ENCODE measurements at places on chromosomes 5 and 9.

DNA sequence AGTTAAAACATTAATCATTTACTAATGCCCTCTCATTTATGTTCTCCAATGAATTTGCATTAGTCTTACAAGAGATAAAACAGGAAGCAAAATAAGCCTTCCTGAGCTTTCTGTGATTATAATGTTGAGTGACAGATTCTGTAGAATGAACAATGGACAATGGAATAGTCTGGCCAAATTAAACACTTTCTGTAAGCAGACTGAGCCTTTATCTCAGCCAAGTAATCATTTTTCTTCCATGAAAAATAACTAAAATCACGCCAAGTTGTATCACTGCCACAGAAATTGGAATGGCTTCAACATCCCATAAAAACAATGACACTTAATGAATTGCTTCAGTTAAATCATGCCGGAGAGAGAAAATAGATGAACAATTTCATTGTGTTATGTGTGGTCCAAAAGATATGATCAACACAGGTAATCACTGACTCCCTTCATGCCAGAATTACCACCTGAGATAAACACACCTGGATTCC is 63.0 kb downstream of the TSSK1B start:
- DNase-seq: no peak

DNA sequence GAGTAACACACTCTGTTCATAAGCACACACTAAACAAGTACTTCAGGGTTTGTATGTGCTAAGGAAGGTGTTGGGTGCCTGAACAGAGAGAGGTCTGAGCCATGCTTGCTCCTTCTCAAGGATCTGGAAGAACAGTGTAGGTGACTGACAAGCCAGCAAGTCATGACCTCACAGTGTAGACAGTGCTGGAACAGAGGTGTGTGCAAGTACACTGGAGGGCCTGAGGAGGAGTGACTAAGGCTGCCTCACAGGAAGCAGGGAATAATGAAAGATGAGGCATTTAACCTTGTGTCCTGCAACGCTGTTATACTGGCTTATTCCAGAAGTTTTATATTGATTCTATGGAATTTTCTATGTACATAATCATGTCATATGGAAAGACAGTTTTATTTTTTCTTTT is 83.9 kb downstream of the TMEM174 start:
- no peak for DNase-seq

- no peak for DNase-seq
Measured at GRCh38 chr9:114163517-114163951, 8.2 kb downstream of the COL27A1 start.

- DNase-seq: no peak
Measured at GRCh38 chr9:114363424-114363823, 24.4 kb downstream of the AKNA start.

- no peak for DNase-seq
Measured at GRCh38 chr9:137115394-137116026, 977 bp upstream of the DPP7 start.

GRCh38 chr9:13615660-13616490 is 336.4 kb upstream of the MPDZ start:
- no peak for DNase-seq

GRCh38 chr9:28598408-28598807 is 1025.1 kb upstream of the C9orf72 start:
- DNase-seq: no peak

DNA sequence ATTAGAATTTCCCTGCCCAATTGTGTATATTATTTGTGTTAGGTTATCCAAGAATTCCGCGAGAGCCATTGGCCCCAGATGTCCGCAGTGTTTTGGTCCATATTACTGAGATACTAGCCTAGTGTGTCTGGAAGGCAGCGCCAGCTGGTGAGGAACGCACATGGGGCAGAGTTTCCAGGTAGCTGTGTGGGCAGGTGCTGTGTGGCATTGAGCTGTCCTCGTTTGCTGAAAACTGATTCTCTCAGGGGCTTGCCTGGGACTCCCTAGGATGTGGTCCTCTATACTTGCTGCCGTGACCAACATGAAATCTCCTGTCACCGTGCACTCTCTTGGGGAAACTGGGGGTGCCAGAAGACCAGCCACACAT is 288.7 kb downstream of the FANCC start:
- no peak for DNase-seq

DNA sequence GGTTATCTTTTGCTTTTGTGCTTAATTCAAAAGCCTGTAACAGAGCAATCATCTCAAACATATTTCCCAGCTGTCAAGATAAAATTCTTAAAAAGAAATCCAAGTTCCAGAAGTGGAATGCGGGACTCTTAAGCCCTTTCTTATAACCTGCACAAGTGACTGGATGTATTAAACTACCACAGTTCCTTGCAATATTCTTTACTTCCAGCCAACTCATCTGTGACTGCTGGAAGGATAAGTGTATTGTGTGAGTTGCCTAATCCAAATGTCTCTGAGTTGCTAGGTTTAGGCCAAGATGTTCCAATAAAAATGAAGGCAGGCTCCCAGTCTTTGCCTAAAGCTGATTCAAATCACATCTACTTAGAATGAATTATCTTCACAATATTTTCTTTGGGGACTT is 159.2 kb upstream of the SLC24A2 start:
- DNase-seq: no peak

DNA sequence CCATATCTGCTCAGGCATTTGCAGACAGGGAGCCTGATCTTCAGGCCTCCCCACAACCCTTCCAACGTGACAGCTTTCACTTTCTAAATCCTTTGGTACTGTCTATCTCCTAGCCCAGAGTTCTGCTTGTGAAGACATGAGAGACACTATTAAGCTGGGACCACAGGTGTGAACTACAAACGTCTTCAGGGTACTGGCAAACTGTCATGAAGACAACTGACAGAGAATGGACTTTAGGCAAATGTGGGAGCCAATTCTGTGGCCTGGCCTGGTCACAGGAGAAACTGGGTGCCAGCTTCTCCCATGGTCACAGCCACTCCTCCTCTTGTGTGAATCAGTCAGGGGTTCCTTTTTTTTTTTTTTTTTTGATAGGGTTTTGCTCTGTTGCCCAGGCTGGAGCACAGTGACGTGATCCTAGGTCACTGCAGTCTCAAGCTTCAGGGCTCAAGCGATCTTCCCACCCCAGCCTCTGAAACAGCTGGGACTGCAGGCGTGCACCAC is 10.4 kb downstream of the TRIM14 start:
- DNase-seq: no peak

DNA sequence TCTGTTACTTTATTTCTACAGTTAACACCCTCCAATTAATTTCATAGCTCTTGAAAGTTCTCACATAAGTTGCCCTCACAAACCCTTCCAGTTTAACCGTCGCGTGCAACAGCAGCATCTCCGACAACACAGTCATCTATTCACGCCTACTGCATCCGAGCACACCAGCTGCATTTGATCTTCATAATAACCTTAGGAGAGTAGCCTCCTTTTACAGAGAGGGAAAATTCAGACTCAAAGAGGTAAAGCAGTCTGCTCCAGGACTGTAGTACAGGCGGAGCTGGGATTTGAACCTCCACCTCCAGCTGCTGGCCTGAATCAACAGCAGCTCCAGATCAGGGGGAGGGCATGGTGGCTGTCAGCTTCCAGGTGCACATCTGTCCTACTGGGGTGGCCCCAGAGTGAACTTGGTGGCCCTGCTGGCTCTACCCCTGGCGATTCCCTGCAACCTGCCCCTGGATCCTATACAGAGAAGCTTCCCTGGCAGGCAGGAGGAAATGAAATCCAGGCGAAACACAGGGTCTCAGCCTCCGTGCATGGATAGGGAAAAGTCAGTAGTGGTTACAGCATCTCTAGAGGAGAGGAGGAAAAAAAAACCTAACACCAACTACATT is 71.6 kb upstream of the UNC5A start:
- DNase-seq: no peak

DNA sequence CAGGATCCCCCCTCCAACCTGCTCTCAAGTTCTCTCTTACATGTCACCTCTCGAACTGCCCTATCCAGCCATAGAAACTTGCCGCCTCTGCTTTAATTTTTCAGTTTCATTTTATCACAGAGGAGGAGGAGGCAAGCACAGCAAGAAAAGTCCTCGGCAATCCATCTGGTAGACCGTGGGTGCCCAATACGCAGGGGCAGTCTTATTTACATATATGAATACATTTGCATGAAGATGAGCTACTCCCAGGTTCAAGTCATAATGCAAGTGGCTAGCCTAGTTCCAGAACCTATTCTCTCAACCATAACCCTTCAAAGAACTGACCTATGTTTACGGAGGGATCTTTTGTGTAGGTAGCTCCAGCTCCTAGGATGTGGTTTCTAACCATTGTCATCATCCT is 223.2 kb upstream of the PANK3 start:
- no peak for DNase-seq

DNA sequence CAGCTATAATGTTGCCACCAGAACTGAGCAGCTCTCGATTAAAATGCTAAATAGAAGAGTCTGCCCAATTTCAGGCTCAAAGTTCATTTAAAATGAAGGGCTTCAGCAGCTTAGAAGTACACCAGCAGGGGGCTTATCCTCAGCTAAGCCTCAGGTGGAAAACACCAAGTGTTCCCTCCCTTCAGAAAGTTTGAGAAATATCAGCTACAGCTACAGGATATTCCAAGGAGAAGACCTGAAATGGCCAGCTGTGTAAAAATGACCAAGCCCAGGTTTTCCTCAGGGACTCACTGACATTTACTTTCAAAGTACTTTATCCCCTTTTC is 395.4 kb downstream of the DTWD2 start:
- no peak for DNase-seq

- DNase-seq: no peak
Measured at GRCh38 chr5:146548781-146549449, 32.9 kb upstream of the GPR151 start.

DNA sequence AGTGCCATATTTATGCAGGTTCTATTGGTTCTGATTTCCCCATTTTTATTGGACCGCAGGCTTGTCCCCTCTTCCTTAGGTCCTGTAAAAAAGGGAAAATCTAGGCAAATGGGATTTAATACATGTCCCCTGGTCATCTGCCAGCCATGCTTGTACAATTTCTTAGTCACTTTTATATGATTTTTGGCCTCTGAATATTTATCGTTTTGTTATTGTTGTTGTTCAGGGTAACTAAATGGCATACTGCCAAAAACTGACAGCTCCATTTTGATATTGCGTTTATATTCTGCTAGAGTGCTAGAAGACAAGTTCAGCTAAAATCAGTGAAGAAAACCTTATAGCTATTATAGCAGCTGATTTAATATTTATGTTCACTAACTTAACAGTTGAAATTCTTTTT is 770.2 kb upstream of the FAM174A start:
- no peak for DNase-seq

GRCh38 chr9:2826291-2826690 is 17.6 kb downstream of the PUM3 start:
- DNase-seq: no peak

GRCh38 chr9:75235632-75236031 is 147.3 kb downstream of the OSTF1 start:
- DNase-seq: no peak

DNA sequence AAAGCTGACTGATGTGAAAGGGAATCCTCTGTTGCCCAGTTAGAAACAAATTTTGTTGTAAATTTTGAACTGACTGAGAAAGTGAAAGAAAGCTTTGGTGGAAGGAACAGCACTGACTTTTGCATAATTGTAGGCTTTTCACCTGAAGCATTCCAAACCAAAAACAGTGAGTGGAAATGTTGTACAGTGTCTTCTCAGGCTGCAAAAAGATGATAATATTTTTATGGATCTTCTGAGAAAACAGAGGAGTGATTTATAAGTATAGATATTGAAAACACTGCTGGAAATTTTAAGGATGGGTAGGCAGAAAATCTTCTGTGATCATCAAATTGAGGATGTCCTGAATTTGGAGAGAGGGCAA is 40.0 kb downstream of the LURAP1L start:
- no peak for DNase-seq

DNA sequence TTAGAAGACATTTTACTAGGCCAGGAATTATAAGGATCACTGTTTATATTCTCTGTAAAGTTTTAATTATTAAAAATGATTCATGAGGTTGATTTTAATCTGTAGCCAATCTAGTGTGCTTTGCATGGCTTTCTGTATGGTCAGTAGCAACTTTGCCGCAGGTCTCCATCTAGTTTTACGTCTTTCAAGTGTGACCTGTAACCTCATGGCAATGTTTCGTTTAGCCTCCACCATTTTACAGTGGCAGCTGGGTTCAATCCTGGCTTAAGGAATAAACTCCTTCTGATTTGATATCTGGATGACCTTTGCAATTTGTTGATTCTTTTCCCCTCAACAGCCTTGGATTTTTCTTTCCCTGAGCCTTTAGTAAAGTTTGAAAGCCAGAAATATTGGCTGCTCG is 434.5 kb upstream of the CDH9 start:
- DNase-seq: no peak

GRCh38 chr5:61910771-61911170 is 395.2 kb upstream of the KIF2A start:
- DNase-seq: no peak

- no peak for DNase-seq
Measured at GRCh38 chr9:35237311-35237710, 75.5 kb downstream of the UNC13B start.
